ENCODE measurements at places on chromosomes 7 and 10.

GRCh38 chr7:70776627-70777101, 355.3 kb upstream of the GALNT17 start:
- peak; percentile 21 for DNase-seq

DNA sequence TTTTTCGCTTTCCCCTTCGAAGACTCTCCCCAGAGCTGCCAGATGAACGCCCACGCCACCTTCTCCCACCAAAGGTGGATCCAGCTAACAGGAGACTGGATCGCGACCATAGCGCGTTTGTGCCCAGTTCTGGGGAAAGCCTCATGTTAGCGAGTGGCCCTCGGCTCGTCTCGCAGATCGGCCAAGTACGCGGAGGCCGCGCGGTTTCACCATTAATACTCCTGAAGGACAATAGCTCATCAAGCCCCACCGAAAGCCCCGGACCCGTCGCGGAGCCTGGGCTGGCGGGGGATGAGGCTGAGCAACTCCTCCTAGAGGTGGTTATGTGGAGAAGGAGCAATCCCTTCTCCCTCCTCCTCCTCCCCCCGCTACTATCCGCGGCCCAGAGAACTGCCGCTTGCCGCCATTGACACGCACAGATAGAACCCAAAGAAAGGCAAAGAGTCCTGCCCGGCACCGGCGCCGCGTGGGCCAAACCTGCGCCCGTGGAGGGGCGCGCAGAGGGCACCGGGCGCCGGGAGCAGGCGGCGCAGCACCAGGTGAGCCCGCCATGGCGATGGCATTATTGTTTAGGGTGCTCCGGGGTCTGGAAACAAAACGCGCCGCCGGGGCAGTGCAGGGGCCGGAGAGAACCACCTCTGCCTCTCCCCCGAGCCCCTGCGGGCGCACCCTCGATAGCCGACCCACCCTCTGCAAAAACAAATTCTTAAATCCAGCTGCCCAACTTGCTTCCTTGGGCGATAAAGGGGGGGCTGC, at the start of gene MACROH2A2:
MACROH2A2 (plus strand) TSS at position 385 of the 756 bp plus-strand sequence. CDS start 22,813 bp downstream, outside the sequence.
- peak; percentile 94 for DNase-seq

DNA sequence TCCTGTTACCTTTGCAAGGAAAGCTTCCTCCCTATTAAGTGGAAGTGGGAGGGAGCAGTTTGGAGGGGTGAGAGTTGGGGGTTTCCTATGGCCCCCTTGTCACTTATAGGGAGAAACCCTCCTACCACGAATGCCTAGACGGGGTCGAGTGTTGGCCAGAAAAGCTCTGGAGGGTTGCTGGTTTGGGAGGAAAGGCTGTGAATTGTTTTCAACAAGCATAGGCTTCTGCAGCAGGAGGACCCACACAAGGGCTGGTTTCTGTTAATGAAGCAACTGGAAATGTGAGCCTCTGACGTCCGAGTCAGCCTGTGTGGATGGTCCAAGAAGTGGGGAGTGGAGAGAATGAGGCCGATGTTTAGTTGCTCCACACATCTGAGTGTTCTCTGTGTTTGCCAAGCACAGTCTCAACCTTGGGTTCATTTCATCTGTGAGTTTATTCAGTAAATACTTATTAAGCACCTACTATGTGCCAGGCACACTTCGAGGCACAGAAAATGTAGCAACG, 37.3 kb upstream of the LEP start:
- no peak for DNase-seq

DNA sequence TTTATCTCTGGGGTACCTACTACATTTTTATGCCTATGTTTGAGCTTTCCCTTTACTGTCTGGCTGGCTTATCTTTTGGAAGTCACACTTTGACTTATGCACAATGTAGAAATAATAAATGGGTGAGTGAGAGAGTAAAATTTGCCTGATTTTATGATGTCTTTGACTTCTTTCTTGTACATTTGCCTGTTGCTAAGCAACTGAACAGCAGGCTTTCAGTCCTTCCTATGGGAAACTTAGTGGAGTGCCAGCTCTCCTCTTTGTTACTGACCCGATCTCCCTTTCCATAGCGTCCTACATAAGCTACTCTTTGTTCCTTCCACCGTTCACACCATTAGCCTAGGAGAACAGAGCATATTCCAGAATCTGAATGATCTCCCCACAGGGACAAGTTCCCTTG, 4.2 kb downstream of the TAS2R60 start:
- no peak for DNase-seq

DNA sequence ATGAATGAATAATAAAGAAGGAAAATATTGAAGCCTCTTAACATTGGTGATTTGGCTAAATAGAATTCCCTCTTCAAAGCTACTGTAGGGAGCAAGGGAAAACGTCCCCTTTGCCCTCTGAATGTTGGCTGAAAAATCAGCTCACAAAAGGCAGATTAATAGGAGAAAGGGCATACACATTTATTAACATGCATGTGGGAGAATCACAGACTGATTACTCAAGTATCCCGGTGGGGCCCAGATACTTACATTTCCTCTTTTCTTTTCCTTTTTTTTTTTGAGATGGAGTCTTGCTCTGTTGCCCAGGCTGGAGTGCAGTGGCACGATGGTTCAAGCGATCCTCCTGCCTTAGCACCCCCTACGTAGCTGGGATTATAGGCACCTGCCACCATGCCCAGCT, 68.5 kb downstream of the HK1 start:
- no peak for DNase-seq

DNA sequence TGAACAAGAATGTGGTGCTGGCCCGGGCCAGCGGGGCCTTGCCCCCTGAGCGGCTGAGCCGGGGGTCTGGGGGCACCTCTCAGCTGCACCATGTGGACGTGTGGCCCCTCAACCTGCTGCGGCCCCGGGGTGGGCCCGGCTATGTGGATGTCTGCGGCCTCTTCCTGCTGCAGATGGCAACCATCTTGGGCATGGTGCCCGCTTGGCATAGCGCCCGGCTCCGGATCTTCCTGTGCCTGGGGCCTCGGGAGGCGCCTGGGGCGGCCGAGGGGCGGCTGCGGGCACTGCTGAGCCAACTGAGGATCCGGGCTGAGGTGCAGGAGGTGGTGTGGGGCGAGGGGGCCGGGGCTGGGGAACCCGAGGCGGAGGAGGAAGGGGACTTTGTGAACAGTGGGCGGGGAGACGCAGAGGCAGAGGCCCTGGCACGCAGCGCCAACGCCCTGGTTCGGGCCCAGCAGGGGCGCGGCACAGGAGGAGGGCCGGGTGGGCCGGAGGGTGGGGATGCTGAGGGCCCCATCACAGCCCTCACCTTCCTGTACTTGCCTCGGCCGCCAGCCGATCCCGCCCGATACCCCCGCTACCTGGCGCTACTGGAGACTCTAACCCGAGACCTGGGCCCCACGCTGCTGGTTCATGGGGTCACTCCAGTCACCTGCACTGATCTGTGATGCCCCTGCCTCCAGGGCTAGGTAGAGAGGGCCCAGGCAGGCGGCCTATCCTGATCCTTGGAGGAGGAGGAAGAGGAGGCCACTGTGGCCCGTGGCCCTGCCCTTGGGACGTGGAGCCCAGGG, 1.1 kb upstream of the TRIP6 start:
- peak; percentile 66 for DNase-seq

- DNase-seq = no peak
Observed at GRCh38 chr7:3589752-3590151, 288.7 kb downstream of the SDK1 start.

GRCh38 chr10:43943818-43944360, 295.2 kb upstream of the ZNF32 start:
- peak; percentile 36 for DNase-seq

DNA sequence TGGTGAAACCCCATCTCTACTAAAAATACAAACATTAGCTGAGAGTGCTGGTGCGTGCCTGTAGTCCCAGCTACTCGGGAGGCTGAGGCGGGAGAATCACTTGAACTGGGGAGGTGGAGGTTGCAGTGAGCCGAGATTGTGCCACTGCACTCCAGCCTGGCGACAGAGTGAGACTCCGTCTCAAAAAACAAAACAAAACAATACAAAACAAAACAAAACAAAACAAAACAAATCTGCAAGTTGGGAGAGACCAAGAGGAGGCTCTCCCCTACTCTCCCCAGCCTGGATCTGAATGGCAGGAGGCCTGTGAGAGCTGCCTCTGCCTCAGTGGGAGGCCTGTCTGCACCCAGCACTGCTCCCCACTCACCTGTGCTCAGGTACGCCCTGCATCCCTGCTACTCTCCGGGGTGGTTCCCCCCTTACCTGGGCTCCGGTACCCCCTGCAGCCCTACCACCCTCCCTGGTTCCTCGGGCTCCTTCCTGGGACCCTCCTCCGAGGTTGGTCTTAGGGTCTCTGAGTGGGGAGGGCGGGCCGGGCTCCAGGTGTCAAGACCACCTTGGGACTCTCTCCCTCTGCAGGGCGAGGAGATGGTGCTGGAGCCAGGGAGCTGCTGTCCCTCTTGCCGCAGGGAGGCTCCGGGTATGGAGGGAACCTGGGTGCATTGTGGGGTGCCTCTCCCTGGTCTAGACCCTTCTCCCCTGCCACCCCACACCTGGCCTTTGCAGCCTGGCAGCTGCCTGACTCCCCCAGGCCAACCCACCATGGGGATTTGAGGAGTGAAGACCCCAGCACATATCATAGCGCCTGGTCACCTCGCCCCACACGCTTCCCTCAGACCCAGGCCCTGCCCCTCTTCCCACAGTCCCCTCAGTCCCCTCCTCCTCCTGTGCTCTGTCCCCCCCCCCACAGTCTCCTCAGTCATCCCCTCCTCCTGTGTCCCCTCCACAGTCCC, 9.5 kb upstream of the ZNF862 start:
- DNase-seq = no peak

DNA sequence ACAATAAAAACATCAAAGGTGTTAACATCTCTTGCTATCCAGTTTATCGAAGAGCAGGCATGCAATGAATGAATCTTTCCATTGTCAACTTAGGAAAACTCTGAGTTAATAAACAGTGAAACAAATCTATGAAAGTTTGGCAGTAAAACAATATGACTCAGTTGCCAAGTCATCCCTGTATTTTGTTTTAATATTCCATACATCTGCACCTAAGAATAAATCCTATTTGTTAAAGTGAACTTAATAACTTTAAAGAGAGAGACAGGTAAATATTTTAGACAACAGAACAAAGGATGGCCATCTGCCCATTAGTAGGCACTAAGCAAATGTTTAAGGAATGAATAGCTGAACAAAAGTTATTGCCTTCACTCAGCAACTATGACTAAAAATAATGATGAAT, 700.5 kb upstream of the CELF2 start:
- DNase-seq = no peak

- peak; percentile 17 for DNase-seq
Observed at GRCh38 chr10:128879441-128880140, 587.5 kb upstream of the MGMT start.

- DNase-seq = no peak
Observed at GRCh38 chr10:35140727-35141126, 14.1 kb downstream of the CREM start.

DNA sequence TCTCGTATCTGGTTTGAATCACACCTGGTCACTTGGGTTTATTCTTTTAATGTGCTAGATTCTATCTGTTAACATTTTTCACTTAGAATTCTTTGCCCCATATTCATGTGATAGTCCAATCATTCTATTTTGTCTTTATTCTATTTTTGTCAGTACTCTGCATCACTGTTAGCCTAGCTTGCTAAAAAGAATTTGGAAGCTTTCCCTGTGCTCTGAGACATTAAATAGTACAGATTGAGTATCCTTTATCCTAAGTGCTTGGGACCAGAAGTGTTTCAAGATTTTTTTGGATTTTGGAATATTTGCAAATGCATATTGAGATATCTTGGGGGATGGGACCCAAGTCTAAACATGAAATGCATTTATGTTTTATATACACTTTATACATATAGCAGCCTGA, 51.0 kb downstream of the RALA start:
- no peak for DNase-seq

DNA sequence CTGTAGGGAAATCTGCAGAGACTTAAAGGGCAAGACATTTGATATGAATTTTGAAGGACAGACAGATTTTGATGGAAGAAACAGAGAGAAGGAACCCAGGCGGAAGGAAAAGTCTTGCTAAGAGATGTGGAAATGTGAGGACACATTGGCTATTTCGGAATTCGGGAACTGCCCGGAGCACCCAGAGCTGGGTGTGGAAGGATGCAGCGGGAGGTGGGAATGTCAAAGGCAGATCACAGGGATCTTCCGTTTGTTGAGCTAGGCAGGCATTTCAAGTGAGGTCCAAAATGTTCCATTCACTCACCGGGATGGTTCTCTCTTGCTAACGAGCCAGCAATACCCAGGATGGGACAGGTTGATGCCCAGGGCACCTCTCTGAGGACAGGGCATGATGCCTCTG, 87.2 kb upstream of the CTBP2 start:
- DNase-seq = peak; percentile 27

- DNase-seq = peak; percentile 34
Observed at GRCh38 chr7:150858236-150859197, 6.2 kb downstream of the AOC1 start.

DNA sequence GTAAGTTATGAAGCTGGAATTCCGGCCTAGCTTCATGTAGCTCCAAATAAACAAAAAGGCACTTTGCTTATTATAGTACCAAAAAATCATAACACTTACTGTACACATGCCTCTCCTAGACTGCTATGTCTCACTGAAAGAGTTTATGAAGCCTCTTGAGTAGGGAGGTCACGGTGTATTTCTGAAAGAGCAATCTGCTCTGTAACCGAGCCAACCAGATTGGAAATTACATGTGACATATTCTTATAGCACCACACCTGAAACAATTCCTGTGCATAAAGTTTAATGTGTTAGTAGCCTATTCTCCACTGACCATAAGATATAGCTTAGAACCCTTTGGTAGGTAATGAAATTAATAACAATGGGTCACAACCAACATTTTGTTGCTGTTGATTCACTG, 1.3 kb upstream of the FAM3C start:
- no peak for DNase-seq

- no peak for DNase-seq
Observed at GRCh38 chr10:30493609-30494530, 59.9 kb downstream of the MAP3K8 start.

- DNase-seq = no peak
Observed at GRCh38 chr10:97737770-97738265, 890 bp downstream of the ZFYVE27 start.

GRCh38 chr7:23185980-23186379, 4.1 kb downstream of the NUP42 start:
- DNase-seq = no peak

DNA sequence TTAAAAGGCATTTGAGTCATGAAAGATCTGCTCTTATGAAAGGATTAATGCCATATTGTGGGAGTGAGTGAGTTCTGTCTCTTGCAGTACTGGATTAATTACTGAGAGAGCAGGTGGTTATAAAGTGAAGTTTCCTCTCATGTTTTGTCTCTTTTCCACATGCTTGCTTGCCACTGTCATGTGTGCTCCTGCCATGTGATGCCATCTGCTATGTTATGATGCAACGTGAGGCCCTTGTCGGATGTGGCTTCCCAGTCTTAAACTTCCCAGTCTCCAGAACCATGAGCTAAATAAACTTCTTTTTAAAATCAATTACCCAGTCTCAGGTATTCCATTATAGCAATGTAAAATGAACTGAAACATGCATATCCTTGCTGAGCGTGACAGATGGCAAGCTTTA, 22.7 kb upstream of the TCTN3 start:
- DNase-seq = no peak

DNA sequence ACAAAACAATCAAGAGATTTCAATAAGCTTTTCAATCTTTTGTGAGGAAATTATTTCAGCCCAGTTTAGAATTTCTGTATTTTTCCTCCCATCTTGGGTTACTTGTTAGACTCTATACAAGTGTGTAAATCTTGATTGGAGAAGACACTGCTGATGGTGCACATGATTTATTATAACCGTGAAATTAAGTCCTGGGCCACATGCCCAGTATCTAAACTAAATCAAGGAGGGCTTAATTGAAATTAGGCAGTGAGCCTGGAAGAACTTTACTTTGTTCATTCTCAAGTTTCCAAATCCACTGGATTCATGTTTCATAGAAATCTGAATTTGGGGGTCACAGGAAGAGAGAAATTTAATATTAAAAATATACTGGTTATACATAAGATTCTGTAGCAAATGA, 44.5 kb downstream of the CSTF2T start:
- DNase-seq = no peak

Data from endodermal cell (in vitro differentiated cells).